ENCODE measurements at places on chromosomes 2 and 18.

DNA sequence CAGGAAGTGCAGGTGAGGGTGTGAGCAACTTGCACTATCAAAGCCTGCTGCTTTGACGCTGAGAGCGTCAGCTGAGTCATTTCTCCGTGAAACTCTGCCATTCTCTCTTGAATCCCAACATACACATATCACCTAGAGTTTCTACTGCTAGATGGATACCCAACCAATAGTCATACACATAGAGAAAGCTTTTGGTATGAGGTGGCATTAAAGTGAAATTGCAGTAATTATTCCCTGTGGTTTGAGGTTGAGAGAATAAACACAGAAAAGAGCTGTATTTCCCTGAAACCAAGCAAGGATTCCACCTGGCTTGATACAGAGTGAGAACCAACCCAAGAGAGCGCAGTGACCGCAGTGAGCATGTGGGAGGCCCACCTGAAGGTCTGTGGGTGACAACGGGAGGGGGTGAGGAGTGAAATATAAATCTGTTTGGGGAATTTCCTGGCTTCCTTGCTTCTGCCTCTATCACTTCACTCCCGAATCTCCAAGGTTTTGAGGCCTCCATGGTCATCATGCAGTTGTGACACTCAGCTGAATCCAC, 28.8 kb upstream of the TMEM18 start:
- no peak for DNase-seq

- DNase-seq, result no peak
These were observed 76.9 kb downstream of the AOX1 start for GRCh38 chr2:200662727-200663126.

- DNase-seq, result peak; percentile 58
These were observed 387.3 kb downstream of the SATB2 start for GRCh38 chr2:199070322-199070949.

DNA sequence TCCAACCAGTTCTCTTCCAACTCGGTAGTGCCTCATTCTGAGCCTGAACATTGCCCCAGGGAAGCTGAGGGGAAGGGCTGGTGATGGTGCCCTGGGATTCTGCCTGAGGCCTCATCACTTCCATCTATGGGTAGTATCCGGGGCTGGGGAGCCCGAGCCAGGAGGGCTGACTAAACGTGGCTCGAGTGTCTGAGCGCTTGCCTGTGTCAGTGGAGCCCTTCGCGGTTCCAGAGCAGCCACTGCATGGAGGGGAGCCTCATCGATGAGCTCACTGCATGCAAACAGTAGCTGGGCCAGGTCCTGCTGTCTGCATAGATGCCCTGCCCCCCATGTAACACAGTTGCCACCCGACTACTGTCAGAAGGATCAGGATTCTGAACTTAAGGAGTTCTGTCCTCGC, 129.3 kb downstream of the GLI2 start:
- no peak for DNase-seq

GRCh38 chr2:150472511-150472899, 15.0 kb downstream of the RND3 start:
- DNase-seq, result no peak

DNA sequence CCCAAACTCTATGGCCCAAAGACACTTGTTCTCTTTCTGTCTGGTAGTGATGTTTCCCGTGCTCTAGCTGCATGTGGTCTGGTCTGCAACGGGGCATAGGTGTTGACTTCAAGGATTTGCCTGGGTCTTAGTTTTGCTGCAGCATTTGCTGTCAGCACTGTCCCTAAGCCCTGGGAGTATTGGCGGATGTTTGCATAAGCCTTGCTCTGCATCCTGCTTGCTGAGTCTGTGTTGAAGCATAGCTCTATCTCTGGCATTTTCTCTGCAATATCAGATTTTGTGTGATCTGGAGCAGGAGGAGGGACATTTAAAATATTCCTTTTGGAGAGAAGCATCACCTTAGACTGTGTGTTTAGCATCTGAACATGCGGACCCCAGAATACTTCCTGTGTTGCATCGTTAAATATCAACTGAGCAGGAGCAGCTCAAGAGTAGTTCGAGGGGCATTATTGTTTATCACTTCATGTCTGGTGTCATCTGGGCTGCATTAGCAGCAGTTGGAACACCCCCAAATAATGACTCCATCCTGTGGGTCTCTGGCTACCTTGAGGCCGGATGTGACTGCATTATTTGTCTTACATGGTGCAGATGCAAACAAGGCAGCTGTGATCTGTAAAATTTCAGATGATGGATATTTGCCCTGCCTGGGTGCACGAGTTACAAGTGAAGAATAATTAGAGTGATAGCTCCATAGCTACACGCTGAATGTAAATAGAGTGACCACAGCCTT, 231.7 kb downstream of the TRIB2 start:
- DNase-seq, result no peak

GRCh38 chr2:153163055-153163454, 315.5 kb downstream of the RPRM start:
- DNase-seq, result no peak
